Esophagus squamous epithelium (tissue), 5 donors: ENCODE measurements at places on chromosomes 2 and 18.

DNA sequence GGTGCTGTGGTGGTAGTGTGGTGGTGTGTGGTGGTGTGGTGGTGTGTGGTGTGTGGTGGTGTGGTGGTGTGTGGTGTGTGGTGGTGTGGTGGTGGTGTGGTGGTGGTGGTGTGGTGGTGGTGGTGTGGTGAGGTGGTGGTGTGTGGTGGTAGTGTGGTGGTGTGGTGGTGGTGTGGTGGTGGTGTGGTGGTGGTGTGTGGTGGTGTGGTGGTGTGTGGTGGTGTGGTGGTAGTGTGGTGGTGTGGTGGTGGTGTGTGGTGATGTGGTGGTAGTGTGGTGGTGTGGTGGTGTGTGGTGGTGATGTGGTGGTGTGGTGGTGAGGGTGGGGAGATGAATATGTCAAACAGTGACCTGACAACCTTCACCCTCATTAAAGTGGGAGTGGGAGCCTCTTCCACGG, 55.6 kb upstream of the DLGAP1 start:
- no peak for DNase-seq

- DNase-seq = no peak
These were observed 699.7 kb upstream of the ZNF804A start for GRCh38 chr2:183898641-183899040.

GRCh38 chr2:160371251-160372009, 122.2 kb downstream of the RBMS1 start:
- DNase-seq = no peak

DNA sequence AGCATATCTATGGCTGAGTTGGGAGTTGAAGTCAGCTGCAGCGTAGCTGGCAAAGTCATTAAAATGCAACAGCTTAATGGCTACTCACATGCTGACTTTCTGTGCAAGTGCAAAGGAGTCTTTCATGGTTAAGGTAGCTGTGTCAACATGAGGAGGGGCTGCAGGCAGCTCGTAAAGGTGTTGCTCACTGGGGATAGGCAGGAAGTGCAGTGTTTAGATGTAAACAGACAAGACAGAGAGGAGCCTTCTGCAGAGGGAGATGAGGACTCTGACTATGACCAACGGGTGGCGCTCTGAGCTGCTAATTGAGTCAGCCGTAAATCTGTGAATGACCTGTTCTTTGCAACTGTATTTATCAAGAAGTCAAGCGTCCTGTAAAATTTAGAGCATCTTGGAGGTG, 22.3 kb upstream of the CAVIN2 start:
- no peak for DNase-seq

GRCh38 chr2:189300916-189301315, 121.4 kb upstream of the COL5A2 start:
- DNase-seq = no peak

- DNase-seq = no peak
These were observed 150.6 kb upstream of the COPS8 start for GRCh38 chr2:236935083-236935482.

- DNase-seq = no peak
These were observed 402.2 kb downstream of the CLIP4 start for GRCh38 chr2:29517413-29517812.

- DNase-seq = no peak
These were observed 80.9 kb upstream of the TSPYL6 start for GRCh38 chr2:54336977-54337255.

GRCh38 chr2:79513711-79514110, 860 bp downstream of the CTNNA2 start:
- no peak for DNase-seq

GRCh38 chr2:231170055-231170454, 28.4 kb upstream of the ARMC9 start:
- no peak for DNase-seq

DNA sequence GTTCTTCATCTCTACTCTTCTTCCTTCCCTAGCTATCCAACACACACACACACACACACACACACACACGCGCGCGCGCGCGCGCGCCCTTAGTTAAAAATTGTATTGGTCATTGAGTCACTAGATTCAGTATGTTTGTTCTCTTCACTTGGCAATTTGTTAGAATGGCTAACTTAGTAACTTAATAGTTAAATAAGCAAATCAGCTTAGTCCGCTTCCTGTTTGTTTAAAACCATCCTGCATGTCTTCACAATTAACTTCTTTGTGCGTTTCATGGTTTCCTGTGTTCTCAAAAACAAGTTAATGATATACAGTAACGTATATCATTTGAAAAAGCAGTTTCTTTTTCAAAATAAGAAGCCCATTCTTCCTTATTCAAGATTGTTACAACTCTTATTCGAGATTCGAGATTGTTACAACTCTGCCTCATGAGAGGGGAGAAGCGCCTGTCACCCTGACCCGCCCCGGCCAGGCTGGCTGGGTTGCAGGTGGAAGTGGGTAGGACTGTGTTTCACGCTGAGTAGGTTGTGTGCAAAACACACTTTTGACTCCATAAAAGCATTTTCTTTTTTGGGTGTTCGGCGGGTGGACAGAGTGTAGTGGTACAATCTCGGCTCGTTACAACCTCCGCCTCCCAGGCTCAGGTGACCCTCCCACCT, 9.5 kb upstream of the CNNM3 start:
- DNase-seq = no peak

DNA sequence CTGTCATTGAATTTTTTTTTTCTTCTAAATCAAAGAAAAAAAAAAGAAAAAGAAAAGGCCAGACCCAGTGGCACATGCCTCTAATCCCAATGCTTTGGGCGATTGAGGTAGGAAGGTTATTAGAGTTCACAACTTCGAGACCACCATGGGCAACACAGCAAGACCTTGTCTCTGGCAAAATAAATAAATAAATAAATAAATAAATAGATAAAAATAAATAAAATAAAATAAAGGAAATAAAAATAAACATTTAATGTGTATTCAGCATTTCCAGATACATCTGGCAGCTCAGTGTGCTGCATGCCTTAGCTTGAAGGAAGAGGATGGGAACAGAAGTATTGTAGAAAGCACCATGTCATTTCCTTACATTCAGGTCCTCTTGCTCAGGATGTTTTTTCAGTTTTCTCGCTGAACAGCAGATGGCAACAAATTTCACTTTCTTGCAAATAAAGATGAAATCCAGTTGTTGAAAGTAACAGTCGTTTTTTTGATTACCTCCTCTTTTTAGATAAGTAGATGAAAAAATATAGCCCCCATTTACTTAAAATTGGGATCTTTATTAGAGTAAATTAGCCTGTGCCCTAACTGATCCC, 25.7 kb upstream of the FAM178B start:
- no peak for DNase-seq

DNA sequence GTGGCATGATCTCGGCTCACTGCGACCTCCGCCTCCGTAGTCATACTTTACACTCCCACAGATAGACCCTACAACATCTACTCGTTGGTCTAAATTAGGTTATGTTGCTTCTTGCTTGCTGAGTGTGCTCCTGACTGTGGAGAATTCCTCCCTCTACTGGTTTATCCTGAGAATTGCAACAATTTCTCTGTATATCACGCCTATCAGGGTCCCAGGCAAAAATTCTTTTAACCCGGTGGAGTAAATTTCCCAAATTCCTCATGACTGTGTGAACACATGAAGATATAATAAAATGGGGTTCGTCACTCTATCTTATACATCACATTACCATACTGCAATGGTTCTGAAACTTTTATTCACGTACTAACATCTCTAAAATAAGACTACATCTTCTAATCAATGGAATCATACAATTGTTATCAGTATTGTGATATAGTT, 156.7 kb downstream of the EVA1A start:
- no peak for DNase-seq

- no peak for DNase-seq
These were observed 87.1 kb downstream of the TSHZ1 start for GRCh38 chr18:75297731-75298130.

DNA sequence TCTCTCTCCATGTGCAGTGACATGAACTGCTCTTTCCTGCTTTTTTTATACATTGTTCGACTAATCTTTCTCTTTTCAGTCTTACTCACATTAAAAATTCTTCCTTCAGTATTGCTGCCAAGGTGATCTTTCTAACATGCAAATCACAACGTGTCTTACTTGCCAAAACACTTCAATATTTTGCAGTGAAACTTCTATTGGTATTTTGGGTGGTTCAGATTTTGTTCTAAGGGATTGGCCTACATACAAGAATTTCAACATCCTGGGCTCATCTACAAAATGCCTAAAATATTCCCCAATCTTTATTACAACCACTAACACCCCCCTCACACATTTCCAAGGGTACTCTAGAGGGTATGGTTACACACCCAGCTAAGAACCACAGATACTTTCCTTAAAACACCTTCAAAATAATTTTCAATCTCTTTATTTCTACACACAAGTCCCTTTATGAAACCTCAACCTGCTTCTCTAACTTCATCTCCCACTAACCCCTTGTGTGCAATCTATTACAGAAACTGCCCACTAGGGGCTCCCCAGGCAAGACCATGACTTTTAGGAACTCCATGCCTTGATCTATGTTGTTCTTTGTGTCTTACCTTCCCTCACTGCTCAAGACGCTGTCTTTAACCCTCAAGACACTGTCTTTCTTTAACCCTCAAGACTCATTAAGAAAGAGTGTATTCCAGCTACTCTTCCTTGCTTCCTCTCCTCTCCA, 50.9 kb downstream of the COL3A1 start:
- DNase-seq = no peak

GRCh38 chr2:45412754-45413379, 198.2 kb downstream of the SRBD1 start:
- no peak for DNase-seq

DNA sequence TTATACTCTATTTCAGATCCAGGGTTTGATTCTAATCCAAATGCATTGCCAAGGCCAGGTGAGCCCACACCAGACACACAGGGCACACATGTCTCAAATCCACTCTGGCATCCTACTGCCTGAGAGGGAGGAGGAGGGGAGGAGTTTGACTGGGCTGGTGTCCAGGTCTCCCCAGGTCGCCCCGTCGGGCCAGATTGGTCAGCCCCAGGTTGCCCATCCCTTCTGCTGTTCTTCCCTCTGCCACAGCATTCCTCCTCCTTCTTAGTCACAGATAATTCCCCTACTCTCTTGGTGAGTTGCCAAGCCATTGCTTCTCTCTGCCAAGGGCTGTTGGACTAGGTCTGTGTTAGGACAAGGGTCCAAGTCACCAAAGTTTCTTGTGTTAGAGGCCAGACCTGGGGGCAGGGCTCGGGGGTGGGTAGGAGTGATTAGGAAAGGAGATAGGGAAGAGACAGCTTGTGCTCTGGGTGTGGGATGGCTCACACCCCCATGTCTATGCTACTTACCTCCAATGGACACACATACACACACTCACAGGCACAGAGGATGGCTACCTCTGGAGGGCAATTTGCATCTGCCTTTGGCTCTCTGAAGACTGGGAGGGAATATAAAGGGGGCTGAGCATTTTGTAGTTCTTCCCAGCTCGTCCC, 2.5 kb upstream of the EGR4 start:
- DNase-seq = no peak

DNA sequence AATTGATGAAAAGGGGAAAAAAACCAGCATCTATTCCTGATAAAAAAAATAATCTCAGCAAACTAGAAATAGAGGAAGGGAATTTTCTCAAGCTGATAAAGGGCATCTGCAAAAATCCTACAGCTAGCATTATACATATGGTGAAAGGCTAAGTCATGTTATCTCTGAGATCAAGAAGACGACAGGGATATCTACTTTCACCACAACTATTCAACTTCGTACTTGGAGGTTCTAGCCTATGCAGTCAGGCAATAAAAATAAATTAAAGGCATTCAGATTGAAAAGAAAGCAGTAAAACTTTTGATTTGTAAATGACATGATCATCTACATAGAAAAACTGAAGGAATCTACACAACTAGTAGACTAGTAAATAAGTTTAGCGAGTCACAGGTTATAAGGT, 58.2 kb downstream of the CAB39 start:
- DNase-seq = no peak

DNA sequence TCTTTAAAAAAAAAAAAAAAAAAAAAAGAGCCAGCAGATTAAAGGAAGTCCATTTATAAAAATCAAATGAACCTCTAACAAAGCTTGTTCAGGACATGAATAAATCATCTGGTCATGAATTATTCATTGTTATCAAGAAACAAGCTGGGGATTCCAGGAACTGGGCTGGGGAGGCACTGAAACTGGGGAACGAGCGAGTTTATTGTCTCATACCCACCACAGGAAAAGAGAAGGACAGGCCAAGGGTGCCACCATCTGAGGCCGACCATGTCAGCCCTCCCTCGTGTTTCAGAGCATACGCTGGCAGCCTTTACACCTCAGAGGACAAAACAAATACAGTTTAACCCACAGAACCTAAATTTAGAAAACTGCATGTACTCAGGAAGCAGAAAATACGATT, 164.2 kb downstream of the VWC2L start:
- no peak for DNase-seq

- DNase-seq = no peak
These were observed 105.1 kb downstream of the RDH14 start for GRCh38 chr2:18455236-18455862.

- no peak for DNase-seq
These were observed 1.6 kb downstream of the TMEM185B start for GRCh38 chr2:120221616-120222015.

GRCh38 chr2:29579495-29580169, 341.8 kb downstream of the ALK start:
- DNase-seq = no peak

DNA sequence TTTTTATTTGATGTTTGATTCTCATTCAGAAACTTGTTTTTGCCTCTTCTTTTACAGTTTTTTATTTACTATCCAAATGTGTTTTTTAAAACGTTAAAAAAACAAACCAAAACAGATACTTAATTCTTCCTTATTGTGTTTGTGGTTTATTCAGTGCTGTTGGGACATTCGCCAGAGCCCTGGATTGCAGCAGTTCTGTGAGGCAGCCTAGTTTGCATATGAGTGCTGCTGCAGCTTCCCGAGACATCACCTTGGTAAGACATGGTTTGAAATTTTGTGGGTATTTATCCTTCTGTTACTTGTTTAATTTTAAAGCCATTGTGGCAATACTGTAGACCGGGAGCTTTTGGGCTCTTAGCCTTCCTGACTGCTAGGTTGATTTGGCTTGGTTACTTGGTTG, 91.2 kb downstream of the MTA3 start:
- no peak for DNase-seq

- no peak for DNase-seq
These were observed 82.9 kb downstream of the PRKCE start for GRCh38 chr2:45734336-45734735.

DNA sequence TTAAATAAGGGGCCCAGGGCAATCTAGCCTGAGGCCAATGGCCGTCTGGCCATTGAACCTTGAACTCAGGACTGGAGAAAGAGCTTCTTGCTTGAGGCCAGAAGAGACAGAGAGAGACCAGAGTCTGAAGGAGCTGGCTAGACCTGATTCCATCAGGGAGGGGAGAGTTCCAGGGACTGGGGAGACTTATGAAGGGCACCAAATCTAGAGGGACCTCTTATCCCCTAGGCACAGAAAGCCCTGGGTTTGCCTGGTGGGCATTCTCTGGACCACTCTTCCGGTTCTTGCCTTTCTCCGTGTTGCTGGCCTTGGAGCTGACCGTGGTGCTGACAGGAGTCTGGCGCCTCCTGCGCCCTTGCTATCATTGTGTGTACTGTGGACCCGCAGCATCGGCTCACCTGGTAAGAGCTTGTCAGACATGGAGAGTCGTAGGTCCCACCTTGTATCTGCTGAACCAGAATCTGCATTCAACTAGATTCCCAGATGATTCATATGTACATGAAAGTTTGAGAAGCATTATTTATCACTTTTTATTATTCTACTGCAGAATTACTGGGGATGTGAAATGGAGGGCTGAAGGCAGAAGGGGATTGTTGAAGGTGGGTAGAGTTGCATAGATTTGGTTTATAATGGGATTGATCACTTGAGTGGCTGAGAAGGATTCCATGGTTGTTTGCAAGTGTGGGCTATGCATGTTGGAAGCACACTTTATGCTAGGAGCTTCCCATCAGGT, 4.3 kb upstream of the TRPM8 start:
- no peak for DNase-seq
